ENCODE measurements at places on chromosomes 7 and 10.

DNA sequence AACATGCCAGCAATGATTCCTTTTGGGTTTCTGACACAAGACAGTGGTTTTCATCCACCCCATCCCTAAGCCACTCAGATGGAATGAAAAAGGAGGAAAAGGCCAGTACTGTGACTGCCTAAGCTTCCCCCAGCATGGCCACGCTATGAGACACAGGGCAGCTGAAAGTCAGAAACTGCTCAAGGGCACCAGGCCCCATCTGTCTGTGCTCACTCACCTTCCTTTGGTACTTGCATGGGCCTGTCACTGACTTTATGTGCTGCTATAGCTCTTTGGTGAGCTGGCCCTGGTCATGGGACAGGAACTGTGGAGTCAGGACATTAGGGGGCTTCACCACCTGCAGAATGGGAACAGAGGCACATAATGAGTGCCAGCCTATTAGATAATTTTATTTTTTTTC, 21.2 kb upstream of the ACSM6 start:
- DNase-seq = no peak

DNA sequence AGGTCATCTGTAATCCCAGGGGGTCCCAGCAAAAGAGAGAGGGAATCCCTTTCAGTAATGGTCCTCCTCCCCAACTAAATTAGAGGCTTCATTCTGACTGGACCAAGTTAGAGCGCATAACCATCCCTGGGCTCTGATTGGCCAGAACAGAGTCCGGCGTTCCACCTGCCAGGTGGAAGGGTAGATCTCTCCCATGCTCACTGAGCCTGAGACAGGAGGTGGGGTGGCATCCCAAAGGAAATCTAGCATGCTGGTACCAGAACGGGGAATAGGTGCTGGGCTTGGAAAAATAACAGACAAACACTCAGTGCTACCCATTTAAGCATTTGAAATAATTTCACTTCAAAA, 21.0 kb upstream of the TSPAN33 start:
- DNase-seq = no peak

GRCh38 chr7:41039386-41039953, 663.4 kb downstream of the INHBA start:
- peak; percentile 66 for DNase-seq

DNA sequence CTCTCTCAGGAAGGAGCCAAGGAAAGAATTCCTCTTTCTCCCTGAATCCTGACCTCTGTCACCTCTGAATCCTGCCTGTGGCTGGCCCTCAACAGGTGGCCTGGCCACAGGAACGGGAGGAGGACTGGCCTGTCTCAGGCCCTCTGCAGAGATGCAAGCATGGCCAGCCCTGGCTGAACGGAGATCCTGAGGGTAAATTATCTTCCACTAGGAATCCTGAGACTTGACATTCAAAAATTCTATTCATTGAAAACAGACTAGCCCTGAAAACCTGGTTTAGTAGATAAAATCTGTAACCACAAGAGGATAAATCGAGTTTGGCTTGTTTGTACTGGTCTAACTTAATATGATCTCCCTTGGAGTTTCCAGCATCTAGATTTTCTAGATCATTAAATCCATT, 579.3 kb downstream of the LRMDA start:
- no peak for DNase-seq

- DNase-seq = peak; percentile 90
These were observed 445.1 kb upstream of the ZMIZ1 start for GRCh38 chr10:78623578-78624215.

GRCh38 chr10:24873281-24873683, 79.1 kb downstream of the PRTFDC1 start:
- peak; percentile 95 for DNase-seq

GRCh38 chr10:110915035-110915434, 3.9 kb downstream of the BBIP1 start:
- no peak for DNase-seq

GRCh38 chr10:19017116-19017890, 31.3 kb upstream of the MALRD1 start:
- no peak for DNase-seq

GRCh38 chr10:69337296-69338132, 59.2 kb downstream of the HK1 start:
- peak; percentile 86 for DNase-seq

DNA sequence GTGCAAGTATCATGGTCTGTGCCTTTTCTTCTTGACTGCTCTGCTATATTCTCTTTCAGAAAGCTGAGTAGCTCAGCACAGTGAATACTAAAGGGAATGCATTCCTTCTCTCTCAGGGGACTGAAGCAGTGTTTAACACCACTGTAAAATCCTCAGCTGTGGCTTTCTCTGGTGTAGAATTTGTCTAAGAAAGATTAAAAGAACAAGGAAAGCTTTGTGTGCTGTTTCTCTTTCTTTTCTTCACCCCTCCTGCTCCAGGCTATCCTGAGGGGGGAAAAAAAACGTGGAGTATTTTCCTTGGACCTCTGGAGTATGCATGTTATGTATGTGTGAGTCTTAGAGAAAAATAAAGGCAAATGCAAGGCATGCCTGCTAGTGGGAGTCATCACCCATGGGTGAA, 383.9 kb downstream of the AUTS2 start:
- DNase-seq = no peak

- DNase-seq = no peak
These were observed 9.5 kb downstream of the GLI3 start for GRCh38 chr7:42227541-42227935.

GRCh38 chr7:66125052-66125694, 10.5 kb downstream of the CRCP start:
- no peak for DNase-seq

DNA sequence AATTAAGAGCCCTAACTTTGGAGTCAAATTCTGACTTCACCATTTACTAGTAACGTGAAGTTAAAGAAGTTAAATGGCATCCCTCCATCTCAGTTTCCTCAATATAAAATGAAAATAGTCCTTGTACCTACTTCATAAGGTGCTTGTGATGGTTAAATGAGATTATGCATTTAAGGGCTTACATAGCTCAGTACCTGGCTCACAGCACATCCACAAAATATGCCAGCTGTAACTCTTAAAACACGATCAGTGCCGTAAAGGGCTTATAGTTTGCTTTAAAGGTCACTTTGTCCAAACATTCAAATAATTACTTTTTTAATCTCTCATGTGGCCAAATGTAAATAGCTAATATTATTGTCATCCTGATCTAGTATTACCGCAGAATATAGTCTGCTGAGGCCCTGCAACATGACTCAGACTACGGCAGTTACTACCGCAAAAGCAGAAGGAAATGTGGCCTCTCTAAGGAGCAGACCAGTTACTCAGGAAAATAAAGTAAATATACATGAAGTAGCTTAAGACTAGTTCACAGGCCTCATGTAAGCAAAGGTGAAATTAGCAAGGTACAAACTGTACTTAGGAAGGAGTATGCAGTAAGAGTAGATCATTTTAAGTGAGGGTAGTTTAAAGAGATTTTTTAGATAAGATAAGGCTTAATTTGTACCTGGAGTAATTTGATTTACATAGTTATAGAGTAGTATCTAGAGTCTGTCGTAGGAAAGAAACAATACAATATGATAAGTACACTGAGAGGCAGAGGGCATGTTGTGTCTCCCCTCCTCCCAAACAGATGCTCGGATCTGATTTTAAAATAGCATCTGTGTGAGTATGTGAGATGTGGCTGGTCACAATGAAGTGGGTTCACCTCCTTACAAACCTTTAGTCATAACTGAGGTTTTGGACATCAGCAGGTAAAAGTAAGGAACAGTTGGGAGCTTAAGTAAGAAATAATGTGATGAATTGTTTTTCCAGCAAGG, 13.1 kb downstream of the CASP2 start:
- DNase-seq = peak; percentile 94

- DNase-seq = no peak
These were observed 193.2 kb upstream of the MGMT start for GRCh38 chr10:129273860-129274259.

DNA sequence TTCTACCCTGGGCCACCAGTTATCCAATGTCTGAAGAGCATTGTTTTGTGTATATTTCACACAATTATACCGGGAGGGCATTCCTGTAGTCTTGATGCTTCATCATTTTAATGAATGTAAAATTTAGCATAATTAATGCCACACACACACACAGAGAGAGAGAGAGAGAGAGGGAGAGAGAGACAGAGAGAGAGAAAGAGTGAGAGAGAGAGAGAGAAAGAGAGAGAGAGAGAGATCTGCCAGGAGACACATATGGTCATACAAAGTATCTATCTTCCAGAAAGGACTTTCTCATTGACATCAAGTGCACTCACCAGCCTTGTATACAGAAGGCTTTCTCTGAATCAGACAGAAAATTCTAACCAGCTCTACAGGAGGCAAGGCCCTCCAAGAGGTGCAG, 72.3 kb downstream of the KLF6 start:
- no peak for DNase-seq

- no peak for DNase-seq
These were observed 14.6 kb upstream of the GPR26 start for GRCh38 chr10:123651421-123652047.

DNA sequence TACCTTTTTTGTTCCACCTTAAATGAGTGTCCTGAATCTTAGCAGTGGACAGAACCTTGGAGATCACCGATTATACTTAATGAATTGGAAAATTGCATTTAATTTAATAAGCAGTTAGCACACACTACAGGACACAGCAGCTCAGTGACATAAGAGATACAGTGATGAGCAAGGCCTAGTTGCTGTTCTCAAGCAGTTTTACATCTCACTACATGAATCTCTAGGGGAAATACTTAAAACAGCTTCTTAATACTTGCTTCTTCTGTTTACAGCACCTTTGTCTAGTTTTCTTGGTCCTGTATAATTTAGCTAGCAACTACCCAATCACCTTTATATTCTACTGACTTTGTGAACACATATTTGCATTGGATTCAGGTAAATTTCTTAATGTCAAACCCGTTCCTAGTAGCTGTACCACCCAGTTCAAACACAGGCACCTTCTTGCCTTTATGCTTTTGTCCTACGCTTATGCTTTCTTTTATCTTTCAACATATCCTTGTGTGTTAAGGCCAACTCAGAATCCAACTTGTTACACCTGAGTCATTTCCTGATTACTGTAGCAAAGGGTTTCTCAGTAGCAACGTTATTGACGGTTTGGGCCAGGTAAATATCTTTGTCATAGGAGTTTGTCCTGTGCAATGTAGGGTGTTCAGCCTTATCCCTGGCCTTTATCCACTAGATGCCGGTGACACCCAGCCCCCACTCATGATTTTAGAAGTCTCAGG, 1.8 kb downstream of the STAM start:
- DNase-seq = peak; percentile 18

DNA sequence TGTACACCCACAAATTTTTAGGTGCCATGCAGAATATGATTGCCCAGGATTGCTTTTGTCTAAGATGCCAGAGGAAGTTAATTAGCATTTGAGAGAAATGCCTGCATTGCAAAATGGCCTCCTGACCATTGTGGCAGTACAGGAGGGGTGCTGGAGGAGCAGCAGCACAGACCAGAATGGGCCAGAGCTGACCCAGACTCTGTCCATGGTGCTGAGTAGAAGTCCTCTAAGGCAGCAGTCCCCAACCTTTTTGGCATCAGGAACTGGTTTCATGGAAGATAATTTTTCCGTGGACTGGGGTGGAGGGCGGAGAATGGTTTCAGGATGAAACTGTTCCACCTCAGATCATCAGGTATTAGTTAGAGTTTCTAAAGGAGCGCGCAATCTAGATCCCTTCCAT, 217.8 kb upstream of the AGK start:
- no peak for DNase-seq

DNA sequence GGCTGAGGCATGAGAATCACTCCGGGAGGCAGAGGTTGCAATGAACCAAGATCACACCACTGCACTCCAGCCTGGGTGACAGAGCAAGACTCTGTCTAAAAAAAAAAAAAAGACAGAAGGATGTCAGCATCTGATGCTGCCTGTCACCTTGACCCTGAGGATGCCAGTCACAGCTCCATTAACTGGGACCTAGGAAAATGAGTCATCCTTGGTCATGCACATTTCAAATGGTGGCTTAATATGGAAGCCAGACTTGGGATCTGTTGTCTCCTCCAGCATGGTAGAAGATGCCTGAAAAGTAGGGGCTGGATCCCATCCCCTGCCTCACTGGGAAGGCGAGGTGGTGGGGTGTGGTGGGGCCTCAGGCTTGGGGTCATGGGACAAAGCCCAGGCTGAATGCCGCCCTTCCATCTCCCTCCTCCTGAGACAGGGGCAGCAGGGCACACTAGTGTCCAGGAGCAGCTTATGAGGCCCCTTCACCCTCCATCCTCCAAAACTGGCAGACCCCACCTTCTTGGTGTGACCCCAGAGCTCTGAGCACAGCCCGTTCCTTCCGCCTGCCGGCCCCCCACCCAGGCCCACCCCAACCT, 1.3 kb downstream of the NOS3 start:
- DNase-seq = no peak

DNA sequence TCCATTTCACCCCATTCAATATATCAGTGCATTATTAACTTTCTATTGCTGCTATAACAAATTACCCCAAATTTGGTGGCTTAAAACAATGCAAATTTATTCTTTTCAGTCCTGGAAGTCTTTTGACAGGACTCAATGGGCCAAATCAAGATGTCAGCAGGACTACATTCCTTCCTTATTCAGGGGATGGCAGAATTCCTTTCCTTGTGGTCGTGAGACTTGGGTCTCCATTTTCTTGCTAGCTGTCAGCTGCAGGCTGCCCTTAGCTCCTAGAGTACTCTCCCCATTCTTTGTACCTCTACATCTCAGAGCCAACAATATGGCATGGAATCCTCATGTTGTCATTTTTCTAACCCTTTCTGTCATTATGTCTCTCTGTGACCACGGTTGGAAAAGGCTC, 310.6 kb downstream of the HDAC9 start:
- no peak for DNase-seq

DNA sequence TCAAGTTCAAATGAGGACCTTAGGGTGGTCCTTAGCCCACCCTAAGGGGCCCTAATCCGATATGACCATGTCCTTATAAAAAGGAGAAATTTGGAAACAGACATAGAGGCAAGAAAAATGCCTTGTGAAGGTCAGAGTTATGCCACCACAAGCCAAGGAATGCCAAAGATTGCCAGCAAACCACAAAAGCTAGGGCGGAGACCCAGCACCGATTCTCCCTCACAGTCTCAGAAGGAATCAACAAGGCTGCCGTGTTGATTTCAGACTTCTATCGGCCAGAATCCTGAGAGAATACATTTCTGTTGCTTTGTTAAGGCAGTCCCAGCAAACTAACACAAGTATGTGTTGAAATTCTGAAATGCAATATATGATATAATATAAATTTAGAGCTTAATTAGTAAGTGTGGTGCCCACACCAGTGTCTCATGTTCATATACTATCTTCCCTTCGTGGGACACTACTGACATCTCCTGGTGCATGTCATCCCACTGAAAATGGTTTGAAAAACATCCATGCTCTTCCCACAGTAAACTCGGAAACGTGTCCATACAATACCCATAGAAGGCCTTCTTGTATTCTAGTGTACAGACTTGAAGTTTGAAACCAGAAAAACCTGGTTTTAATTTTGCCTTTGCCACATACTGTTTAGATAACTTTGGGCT, 349.0 kb downstream of the TNS3 start:
- no peak for DNase-seq

- DNase-seq = peak; percentile 49
These were observed 3.1 kb downstream of the CYP2W1 start for GRCh38 chr7:985915-986741.

DNA sequence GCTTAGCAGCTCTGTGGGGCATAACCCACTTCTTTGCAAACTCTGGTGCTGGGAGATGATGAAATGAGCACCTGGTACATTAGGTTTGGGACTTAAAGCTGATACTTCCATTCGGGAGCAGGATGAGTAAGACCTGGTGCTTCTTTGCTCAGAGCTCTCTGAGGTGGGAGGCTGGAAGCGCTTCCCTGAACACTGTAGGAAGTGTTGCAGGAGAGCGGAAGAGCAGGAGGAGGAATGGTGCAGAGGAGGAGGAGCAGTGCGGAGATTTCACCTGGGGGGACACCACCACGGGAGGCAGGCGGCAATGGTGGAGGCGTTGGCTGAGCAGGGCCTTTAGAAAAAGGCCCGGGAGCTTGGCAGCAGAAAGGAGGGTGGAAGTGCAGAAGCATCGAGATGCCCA, 142.5 kb downstream of the MGMT start:
- DNase-seq = no peak

All from IMR-90 (cell line).